ENCODE measurements at places on chromosomes 2 and 18.

DNA sequence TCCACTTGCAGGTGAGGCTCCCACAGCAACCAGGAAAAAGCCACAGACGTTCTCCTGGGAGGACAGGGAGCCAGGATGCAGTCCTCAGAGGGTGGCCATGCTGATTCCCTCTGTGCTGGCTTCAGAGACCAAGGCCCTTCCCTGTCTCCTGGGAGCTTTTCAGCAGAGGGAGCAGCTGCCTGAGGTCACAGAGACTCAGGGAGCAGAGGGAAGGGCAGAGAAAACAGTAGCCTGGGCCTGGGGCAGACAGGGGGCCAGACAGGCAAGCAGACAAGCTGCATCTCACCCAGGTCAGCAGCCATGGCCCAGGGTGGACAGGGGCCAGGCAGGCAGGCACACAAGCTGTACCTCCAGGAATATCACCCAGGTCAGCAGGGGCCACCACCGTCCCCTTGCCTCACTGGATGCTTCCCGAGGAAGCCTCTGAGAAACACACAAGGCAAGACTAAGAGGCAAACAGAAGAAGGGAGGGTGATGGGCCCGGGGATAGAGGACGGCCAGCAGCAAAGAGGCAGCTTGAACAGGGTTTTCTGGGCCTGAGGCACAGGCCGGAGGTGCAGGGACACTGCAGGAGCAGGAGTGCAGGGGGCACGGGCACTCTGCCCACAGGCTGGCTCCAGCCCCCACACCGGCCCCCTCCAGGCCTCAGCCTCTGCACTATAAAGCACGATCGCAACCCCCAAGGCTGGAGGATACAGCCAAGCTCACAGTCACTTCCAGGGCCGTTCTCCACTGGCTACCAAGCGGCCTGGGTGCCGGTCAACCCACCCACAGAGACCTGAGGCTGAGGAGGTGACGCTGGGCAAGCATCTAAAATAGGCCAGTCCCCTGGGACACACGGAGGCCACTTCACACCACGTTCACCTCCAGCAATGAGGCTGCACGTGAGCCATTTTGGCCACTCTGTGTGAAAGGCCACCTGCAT is 6.1 kb downstream of the SLC66A2 start:
- DNase-seq = no peak

DNA sequence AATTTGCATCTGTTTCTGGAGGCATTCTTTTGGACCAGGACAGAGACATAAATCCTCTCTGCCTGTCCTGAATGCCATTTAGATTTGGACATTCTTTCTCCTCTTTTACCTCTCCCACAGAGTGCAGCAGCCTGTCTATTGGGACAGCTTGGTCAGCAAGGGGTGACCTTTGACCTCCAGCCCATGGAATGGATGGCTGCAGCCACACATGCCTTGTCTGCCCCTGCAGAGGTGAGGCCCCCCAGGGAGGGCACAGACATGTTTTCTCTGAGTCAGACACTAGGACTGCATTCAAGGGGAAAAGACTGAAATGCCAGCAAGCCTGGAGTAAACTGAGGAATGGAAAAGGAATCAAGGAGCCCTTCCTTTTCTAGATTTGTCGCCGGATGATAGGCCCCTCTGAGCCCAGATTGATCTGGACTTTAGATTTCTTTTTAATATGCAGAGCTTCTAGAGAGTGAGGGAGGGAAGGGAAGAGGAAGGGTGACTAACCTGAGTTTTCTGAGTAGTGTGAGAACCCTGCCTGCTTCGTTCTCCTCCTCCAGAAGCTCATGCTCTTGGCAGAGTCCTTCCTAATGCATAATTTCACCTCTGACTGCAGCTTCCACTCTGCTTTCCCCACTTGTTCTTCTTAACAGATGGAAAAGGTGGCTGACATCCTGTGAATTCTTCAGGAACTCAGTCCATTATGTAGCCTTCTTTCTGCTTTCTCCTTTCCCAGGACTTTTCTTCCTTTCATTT is 16.1 kb upstream of the TTLL4 start:
- DNase-seq = no peak

DNA sequence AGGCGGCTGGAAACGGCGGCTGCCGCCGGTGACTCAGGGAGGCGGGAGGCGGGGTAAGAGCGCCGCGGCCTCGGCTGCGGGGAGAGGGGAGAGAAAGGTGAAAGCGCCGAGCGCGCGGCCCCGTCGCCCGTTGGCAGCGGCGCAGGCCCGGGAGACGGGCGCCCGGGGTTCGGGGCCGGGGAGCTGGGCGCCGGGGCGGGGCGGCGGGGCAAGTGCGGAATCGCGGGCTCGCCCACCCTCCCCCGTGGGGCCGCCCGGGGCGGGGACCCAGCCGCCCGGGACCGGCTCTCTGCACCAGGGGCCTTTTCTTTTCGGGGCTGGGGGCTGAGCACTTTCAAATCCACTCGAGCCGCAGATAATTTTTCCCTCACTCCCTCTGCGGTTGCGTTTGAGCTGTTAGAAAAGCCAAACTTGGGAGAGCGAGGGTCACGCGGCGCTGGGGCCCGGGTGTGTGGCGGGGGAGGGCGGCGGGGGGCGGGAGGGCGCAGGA is 266 bp downstream of the KDM3A start:
- peak; percentile 24 for DNase-seq

- DNase-seq = no peak
Observed at GRCh38 chr2:127826047-127826446, 15.1 kb upstream of the WDR33 start.

DNA sequence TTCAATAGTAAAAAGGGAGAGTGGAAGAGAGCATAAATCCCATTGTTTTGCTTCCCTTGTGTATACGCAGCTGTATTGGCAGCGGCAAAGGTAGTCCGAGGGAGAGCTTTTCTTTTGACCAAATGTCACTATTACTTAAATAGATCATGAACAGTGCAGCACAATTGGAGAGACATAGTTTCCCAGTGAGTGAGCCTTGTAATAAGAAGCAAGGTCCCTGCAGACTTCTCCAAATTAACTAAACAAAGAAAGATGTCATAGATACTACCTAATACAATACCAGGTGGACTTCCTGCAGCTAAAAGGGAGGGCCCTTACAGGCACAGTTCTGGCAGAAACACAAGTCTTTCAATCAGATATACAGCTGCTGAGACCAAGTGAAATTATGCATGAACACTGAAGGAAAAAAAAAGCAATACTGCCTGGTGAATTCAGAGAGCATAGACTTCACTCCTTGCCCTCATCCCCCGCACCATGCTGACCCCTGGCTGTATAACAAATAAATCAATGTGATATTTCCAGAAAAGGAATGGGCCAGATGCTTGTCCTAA is 404.7 kb upstream of the CDH2 start:
- no peak for DNase-seq

DNA sequence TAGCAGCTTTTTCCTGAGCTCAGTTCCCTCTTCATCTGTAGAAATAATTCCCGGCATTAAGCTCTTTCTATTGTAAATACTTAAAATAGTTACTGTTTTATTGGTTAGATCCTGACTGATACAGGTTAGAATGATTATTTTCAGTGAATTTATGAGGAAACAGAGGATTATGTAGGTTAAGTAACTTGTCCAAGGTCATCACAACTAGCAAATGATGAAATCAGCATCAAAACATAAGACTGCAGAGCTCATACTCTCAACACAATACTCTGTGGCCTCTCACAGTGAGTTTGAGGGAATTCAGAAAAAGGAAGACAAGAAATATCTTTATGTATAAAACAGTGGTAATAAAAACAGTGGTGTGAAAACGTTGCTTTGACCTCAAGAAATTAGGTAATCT is 113.2 kb upstream of the DLX2 start:
- DNase-seq = no peak

GRCh38 chr2:76415821-76416220 is 705.1 kb upstream of the GCFC2 start:
- no peak for DNase-seq

DNA sequence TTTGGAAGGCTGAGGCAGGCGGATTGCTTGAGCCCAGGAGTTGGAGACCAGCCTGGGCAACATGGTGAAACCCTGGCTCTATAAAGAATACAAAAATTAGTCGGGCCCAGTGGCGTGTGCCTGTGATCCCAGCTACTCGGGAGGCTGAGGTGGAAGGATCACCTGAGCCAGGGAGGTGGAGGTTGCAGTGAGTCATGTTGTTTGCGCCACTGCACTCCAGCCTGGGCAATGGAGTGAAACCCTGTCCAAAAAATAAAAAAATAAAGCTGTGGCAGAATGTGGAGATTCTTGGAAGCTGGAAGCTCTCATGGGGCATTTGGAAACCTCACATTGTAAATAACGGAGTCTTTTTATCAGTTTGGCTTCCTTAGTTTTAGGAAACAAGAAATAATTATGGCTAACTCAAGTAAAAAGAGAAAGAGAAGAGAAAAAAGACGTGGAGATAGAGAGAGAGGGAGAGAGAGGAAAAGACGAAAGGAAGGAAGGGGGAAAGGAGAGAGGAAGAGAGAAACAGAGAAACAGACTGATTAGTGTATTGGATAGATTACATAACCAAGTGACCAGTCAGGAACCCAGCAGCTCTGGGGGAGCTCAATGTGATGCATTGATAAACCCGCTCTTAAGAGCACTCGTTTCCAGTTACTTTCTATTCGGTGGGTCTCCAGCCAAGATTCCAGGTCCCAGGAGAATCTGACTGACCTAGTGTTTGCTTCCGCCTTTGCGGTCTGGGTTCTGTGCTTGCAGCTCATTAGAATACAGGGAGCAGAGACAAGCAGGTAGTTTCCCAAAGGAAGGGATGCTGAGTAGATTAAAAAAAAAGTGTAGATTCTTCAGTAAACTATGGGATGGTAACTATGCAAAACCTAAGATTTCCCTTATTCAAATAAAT is 1.1 kb upstream of the SPAST start:
- DNase-seq = no peak

- no peak for DNase-seq
Observed at GRCh38 chr2:177733-178132, 86.1 kb downstream of the SH3YL1 start.

DNA sequence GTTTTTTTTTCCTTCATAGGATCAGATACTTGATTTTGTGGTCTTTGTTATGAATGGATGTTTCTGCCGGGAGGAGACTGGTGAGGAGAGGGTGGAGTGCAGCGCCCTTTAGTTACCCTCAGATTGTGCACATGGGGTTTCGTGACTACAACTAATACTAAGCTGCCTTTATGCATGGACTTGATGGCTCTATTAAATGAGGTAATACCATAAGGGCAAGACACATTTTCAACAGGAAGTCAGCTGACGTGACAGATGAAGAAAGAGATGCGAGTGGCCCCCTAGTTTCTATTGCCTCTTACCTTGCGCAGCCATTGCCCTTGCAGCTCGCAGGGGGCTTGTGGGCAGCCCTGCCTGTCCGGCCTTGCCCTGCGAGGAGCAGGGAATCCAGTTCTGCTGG is 24.4 kb downstream of the ZNF407 start:
- DNase-seq = no peak

GRCh38 chr2:52128081-52128480 is 1096.1 kb upstream of the NRXN1 start:
- no peak for DNase-seq

DNA sequence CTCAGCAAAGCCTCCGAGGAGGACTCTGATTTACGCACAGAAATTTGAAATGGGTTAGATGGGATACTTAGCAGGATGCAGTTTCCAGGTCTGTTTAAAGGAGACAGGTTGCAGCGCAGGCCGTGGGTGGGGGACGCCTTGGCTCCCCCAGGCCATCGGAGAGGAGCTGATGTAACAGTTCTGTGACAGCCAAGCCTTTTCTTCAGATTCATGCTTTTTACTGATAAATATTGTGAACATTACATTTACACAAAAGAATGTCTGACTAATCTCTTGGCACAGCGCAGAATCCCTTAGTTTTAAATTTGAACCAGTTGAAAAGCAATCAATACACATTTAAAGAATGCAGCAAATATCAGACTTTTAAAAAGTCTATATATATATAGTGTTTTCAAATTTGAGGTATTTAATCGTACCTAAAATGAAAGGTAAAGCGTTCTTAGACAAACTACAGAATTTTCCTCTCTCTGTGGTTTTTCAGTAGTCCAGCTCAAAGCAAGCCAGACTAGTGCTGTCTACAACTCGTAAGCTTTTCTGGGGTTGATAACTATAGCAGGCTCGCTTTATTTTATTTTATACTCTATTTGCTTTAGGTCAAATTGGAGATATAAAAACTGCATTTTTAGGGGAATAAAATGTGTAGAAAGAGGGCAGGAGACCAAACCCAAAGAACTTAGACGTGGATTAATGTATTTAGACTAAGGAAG is 221.9 kb downstream of the PIEZO2 start:
- DNase-seq = no peak

DNA sequence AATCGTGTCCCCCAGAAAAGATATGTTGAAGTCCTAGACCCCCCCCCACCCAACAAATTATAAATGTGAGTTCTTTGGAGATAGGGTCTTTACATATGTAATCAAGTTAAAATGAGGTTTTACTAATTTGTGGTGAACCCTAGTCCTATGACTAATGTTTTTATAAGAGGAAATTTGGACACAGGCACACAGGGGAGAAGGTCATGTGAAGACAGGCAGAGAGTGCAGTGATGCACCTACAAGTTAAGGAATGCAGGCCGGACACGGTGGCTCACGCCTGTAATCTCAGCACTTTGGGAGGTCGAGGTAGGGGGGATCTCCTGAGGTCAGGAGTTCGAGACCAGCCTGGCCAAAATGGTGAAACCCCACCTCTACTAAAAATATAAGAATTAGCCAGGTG is 5.8 kb upstream of the PMAIP1 start:
- DNase-seq = no peak

DNA sequence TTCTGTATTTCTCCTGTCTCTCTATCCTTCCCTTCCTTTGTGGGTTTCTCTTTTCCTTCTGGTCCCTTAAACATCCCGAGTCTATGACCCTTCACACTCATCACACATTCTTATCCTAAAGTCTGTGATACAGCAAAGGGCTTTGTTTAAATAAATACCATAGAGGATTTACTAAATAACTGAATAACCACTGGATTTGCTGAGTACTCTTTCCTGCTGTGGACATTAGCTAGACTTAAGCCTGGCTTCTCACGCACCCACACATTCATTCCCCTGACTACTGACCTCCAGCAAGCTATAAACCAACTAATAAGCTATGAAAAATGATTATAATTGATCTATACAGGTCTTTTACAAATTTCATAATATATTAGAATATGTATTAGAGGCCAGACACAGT is 76.6 kb downstream of the COL4A3 start:
- no peak for DNase-seq

- no peak for DNase-seq
Observed at GRCh38 chr2:211049321-211050018, 493.1 kb downstream of the CPS1 start.

GRCh38 chr2:226187156-226187555 is 612.5 kb downstream of the IRS1 start:
- DNase-seq = no peak

GRCh38 chr2:227118353-227118752 is 45.7 kb downstream of the COL4A4 start:
- no peak for DNase-seq

DNA sequence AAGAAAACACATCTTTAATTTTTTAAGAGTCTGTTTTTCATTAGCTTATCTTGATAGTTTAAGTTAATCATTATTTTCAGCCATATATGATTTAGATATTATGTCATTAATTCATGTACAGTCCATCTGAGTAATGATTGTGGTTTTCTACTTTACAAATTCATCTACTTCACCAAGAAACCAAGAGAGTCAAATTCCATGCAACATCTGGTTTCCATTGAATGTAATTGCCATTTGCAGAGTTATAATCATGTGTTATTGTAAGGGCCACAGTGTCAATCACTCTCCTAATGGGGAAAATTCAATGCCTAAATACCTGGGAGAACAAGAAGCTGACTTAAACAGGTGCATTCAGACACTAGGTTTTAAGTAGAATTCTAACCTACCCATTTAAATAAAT is 217.2 kb upstream of the OSR1 start:
- no peak for DNase-seq
